ENCODE measurements at places on chromosomes 5 and 9.
A peak's percentile ranks its signal among the peaks of the same experiment; 100 is the strongest.

DNA sequence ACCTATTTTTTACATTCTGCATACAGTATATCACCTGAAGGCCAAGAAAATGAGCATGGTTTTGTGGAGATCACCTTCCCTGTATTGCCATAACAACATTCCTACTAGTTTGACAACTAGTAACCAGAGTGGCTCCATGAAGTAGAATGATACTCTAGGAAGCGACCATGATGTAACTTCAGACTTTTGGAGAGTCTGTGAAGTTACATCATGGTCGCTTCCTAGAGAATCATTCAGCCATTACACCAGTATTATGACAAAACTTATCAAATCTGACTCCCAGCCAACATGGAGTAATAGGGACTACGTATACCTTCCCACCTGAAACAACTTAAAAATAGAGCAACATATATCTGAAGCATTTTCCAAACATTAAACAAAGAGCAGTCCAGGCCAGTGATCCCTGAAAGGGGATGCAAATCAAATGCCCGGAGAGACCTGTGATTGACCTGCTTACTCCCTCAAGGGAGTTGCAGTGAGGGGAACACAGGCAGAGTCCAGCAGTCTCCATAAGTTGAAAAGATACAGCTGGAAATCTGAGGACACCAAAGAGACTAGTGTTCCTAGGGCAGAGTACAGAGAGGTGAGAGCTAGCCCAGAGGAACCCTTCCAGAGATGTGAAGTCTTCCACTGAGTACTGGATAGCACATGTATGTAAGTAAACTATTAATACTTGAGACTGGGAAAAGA is 7.8 kb downstream of the ECM2 start:
- DNase-seq = no peak

DNA sequence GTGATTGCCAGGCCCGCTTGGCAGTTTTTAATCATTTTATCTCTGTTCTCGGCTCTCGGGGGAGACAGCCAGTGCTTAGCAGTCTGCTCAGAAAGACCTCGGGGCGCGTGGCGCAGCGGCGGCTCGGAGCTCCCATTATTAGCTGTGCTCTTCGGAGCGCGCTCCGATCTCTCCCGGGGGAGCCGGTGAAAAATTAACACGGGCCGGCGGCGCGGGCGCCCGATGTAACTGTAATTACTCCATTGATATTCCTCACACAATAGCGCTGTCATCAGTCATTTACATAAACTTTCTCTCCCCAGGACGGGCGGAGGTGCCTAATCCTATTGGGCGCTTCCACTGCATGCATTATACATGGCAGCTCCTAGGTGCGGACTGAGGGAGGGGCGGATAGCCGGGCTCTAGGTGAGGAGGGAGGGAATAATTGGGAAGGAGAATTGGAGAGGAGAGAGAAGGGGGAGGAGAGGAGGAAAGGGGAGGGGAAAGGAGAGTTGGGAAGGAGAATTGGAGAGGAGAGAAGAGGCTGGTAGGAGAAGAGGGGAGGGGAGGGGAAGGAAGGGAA is 24.9 kb downstream of the LMX1B start:
- DNase-seq = no peak

DNA sequence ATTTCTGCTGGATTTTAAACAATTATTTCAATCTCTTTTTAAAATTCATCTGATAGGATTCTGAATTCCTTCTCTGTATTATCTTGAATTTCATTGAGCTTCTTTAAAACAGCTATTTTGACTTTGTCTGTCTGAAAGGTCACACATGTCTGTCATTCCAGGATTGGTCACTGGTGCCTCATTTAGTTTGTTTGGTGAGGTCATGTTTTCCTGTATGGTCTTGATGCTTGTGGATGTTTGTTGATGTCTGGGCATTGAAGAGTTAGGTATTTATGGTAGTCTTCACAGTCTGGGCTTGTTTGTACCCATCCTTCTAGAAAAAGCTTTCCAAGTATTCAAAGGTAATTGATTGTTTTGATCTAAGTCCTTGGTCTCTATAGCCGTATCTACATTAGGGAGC is 39.1 kb downstream of the DENND4C start:
- no peak for DNase-seq

DNA sequence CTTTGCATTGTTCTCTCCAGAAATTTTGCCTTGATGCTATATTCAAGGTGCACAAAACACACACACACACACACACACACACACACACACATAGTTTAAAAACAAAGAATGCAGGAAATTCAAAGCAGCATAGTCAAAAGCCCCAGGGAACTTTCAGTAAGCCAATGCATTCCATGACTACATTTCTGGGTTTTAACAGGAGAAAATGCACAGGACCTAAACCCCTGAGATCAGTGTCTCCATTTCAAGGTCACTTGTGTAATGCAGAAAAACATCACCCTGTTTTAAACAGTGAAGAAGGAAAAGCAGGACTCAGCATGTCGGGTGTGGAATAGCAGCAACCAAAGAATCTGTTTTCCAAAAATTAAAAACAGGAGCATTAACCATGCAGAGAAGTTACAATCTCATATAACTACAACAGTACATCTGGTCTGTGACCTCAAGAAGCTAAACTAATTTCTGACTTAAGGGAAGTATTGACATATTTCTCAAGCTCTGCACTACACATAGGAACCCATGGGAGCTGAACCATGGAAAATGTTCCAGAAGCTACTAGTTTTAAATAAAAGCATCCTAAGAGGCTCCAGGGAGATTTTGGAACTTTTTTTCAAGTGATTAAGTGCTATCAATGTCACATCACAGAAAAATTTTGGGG is 296.7 kb downstream of the HINT1 start:
- no peak for DNase-seq

DNA sequence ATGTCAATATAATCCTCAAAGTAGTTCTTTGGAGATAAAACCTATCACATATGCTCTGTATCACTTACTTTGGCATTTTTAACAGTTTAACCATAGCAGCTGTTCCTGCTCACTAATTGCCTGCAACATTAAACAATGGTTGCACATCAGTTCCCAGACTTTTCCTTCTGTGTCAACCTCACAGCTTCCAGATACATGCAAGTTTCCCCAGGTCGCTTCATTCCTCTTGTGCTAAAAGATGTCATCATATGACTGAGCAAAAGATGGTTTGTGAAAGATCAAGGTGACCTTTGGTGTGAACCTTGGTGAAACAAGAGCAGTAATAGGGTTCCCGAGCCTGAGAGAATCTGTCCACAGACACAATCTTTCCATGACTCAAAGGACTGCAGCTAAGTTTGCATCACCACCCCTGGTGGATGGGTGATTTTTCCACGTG is 500.4 kb upstream of the PAPPA start:
- DNase-seq = no peak

DNA sequence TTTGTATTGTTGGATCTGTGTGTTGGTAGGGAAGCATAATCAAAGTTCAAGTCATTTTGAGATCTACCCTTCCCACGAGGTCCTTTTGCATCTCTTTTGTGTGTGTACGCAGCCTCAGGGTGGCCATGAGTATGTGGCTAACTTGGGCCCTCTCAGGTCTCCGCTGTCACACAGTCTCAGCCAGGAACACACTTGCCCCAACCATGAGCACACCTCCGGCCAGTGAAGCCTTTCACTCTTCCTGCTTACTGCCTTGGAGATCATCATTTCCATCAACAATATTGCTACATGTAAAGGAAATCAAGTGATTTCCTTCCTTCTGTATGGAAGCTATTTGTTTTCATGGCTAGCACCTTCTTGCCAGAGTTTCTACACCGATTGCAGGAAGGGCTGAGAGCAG is 13.9 kb downstream of the ZNF346 start:
- DNase-seq = no peak

- no peak for DNase-seq
These were observed 123.4 kb downstream of the OLFM1 start for GRCh38 chr9:135210676-135211523.

DNA sequence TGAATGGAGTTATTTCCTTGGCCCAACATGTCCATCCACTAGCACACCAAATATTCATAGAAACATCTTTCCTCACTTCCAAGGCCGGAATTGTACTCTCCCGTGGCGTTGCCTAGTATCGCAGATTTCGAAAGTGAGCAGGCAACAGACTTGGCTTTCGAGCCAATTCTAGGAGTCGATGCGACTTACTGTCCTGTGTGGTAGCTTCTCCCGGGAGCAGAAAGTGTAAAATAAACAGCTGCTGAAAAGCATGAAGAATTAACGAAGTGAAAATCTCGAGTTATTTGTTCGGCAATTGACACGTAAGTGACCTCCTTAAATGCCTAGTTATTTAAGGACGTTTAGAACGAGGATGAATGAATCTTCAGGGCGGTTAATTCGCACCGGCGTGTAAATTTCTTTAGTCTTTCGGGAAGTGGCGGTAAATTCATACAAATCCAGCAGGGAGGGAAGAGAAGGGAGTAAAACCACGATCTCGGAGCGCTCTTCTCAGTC is 449 bp upstream of the PCSK5 start:
- no peak for DNase-seq

- DNase-seq = no peak
These were observed 947 bp upstream of the MARCHF3 start for GRCh38 chr5:127031147-127031862.

- DNase-seq = no peak
These were observed 622.3 kb downstream of the MTRR start for GRCh38 chr5:8491254-8491653.

- no peak for DNase-seq
These were observed 23.2 kb downstream of the RETREG1 start for GRCh38 chr5:16593628-16594027.

DNA sequence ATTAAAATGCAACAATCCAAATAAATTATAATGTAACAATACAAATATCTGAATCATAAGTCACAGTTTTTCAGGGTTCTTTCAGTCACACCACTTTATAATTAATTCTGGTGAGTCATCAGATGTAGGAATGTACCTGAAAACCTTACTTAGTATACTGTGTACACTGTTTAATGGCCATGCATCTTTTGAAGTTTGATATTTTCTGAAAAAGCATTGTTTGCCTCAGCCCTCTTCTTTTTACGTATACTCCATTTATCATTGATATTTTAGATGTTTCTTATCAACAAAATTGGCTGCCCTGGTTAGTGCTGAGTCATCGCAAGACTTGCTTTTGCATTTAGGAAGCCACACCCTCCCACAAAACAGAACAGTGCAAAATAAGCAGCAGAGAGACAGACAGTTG is 218.6 kb downstream of the PJA2 start:
- DNase-seq = peak; percentile 15

DNA sequence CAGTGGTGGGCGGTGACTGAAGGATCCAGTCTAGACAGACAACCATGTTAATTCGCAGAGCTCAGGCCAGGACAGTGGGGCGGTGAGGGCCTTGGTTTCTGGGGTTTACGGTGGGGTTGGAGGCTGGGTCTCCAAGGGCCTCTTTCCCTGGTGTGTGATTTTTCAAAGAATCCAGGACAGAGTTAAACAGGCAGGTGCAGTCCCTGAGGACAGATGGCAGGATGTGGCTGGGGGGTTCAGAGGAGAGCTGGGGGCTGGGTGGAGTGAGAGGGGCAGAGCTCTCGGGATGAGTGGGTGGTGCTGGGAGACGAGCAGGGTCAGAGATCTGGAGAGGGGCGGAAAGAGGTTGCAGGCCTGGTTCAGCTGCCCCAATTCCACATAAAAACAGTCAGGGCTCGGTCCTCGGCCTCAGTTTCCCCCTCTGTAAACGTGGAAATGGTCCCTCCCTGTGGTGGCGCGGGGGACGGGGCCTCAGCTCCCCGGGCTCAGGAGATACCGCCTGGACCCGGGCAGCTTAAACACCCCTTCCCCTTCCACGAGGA is 145.9 kb downstream of the GAPVD1 start:
- DNase-seq = no peak

DNA sequence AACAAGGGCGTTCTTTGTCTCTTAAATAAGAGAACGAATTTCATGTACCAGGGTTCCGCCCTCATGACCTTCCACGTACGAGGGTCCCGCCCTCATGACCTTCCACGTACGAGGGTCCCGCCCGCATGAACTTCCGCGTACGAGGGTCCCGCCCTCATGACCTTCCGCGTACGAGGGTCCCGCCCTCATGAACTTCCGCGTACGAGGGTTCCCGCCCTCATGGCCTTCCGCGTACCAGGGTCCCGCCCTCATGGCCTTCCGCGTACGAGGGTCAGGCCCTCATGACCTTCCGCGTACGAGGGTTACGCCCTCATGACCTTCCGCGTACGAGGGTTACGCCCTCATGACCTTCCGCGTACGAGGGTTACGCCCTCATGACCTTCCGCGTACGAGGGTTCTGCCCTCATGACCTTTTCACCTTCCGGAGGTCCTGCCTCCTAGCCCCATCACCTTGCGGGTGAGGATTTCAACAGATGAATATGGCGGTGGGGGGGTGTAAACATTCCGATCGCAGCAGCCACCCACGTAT is 273.9 kb upstream of the ADAMTS16 start:
- DNase-seq = no peak

GRCh38 chr5:103315455-103315854 is 56.9 kb downstream of the MACIR start:
- DNase-seq = no peak

- no peak for DNase-seq
These were observed 37.7 kb downstream of the RGS3 start for GRCh38 chr9:113501129-113501686.

GRCh38 chr9:122904466-122904822 is 715 bp downstream of the RC3H2 start:
- DNase-seq = no peak

GRCh38 chr9:21504113-21504512 is 22.0 kb upstream of the IFNE start:
- DNase-seq = no peak

GRCh38 chr9:15218994-15219393 is 88.0 kb downstream of the TTC39B start:
- no peak for DNase-seq

DNA sequence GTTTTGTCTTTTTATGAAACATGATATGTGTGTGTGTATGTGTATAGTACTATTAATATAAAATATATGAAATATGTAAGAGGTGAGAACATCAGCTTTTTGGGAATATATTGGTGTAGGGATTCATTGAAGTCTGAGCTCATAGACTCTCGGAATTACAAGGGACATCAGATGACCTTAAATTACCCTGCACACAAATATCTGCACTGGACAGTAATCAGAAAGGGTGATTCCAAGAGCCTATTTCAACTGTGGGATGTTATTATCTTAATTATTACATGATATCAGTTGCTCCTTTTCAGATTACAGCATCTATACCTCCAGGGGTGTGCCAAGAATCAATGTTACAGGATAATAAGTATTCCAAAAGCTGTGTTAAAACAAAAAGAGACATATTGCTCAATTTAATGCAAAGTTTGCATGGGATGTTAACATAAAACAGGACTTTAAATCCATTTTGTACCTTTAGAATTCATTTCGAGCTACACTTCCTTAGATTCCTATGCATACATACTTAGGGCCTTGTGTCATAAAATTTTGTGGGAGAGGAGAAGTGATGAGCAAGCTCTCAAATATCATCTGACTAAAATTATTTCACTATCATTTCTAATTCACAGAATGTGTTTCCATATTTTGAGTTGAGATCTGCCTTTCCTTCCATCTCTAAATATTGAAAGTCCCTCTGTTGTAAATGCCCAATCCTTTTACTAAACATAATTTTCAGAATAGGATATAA is 365.2 kb downstream of the BRINP1 start:
- no peak for DNase-seq

DNA sequence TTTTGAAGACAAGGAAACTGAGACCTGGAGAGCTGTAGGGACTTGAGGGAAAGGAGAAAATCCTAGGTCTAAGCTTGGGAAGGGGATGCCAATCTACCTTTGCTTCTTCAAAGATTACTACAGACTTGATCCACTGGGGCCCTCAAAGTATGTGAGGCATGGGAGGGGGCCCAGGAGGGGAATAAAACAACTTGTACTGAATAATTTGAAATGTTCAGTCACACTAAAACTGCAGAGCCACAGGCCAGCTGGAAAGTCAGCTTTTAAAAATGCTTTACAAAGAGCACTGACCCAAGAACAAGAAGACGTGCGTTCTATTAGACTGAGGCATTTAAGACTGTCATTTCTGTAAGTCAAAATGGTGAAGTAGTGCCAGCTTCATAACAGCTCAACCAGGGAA is 13.6 kb downstream of the IL33 start:
- DNase-seq = no peak
